ENCODE measurements at places on chromosomes 2 and 18.

DNA sequence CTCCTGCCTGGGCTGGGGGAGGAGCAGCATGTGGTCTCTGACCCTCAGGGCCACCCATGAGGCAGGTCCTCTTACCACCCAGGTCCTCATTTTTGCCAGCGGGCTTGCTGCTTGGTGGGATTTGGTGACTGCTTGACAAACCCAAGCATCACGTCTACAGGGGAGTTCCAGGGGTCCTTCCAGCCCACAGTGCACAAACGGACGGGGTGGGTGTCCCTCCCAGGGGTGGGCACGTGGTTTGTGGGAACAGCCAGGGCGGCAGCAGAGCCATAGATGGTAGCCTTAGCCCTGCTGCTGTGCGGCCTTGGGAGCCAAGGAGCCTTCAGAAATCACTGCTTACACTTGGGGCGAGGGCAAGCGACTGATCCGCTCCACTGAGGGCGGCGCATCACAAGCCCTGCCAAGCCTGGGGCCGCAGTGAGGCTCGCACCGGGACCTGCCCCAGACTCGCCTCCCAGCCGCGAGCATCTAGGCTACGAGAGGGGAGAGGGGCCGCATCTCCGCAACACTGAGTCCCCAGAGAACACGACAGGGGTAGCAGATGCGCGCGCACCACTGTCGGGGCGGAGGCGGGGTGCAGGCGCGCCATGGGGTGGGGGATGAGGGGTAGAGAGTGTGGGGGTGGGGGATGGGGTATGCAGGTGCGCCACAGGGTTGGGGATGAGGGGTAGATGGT lies 36.9 kb downstream of the SNED1 start:
- no peak for DNase-seq

DNA sequence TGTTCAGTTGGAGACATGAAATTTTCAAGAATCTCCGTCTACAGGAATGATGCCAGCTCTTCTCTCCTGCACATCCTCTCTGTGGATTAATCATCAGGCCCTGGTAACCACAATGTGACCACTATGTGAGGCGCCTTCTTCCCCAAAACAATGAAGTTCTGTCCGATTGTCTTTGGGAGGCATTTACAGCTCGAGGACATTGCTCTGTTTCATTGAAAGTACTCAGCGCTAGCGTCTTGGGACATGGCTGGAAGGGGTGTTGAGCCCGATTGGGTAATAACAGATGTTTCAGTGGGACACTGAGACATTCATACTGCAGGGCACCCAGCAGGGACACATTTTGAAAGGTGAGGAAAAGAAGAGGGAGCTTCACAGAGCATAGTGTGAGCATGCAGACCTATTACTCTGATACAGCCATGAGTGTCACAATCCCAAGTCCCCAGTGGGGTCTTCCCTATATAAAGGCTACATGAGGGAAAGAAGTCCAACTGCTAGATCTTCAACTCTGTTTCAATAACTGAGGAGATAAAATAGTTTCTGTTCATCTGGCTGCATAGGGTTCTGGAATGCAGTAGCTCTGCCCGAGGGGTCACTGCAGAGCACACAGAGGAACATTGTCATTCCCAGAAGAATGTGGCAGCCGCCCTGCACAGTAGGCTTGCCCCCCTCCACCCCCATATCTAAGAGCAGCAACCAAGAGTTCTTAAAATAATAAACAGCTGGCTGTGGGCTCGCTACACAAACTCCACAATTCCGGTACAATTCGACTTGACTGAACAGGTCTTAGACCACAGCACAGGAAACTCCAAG lies 237.3 kb downstream of the OSR1 start:
- DNase-seq: no peak

GRCh38 chr18:62329691-62330454 lies 4.8 kb downstream of the TNFRSF11A start:
- no peak for DNase-seq

- DNase-seq: no peak
These were observed 58.1 kb downstream of the PXDN start for GRCh38 chr2:1685957-1686783.

- no peak for DNase-seq
These were observed 6.2 kb upstream of the MATN3 start for GRCh38 chr2:20018601-20019152.

DNA sequence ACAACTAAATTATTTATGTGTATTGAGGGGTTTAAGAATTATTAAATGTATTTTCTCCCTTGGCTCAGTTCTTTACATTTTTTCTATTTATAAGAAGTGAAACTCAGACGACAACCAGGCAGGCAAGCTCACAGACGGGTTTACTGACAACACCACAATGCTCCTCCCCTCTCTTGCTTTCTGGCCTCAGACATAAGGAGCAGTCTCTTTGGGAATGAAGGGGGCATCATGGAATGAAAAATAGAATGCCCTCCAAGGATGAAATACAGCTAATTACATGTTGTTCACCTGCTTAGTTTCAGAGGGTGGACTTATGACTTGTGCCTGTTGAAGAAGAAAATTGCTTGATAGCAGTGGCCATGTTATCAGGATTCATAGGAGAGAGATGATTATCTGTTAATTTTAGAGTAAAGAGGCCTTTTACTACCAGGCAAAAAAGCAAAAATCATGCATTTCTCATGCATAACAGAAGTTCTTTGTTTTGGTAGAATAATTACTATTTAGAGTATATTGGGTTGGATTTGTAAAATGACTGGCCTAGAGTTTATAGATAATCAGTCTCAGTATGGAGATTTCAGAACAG lies 172.1 kb upstream of the LRRTM1 start:
- no peak for DNase-seq

GRCh38 chr2:196331851-196332250 lies 160.5 kb upstream of the STK17B start:
- DNase-seq: no peak

- DNase-seq: no peak
These were observed 314.8 kb upstream of the LRP1B start for GRCh38 chr2:142445551-142446072.

DNA sequence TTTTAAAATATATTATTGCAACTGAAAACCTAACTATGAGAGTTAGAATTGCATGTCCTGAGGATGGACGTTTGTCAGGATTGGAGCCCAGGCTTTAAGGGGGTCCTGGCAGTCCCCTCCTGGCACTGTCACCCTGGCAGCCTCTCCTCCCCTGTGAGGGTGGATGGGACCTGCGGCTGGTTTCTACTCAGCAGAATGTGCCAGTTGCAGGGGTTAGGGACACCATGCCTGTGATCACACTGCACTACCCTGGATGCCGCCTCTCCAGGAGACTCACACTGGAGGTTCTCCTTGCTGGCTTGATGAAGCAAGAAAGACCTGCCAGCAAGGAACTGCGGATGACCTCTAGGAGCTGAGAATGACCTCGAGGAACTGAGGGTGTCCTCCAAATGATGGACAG lies 356.7 kb upstream of the MYT1L start:
- DNase-seq: no peak

GRCh38 chr2:133486771-133487191 lies 81.5 kb downstream of the NCKAP5 start:
- no peak for DNase-seq

GRCh38 chr18:1092228-1092627 lies 187.6 kb downstream of the ADCYAP1 start:
- no peak for DNase-seq

DNA sequence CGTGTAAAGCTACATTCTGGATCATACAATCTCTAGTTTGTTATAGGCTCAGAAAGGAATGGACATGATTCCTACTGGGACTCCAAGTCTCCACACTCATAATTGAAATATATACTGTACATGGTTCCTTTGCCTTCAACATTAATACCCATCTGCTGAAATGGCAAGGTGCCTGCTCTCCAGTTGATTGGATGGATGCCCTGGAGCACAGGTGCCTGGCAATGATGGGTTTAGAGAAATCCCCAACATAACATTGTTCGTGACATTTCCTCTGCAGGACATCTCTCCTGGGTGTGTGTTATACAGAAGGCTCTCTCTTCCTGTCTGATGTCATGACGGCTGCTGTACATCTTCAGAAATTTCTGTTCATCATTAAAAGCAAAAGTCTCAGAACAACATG lies 449.7 kb upstream of the CWC22 start:
- DNase-seq: no peak

- no peak for DNase-seq
These were observed 29.4 kb downstream of the PSTPIP2 start for GRCh38 chr18:46042571-46043123.

GRCh38 chr2:3168230-3168891 lies 209.3 kb downstream of the EIPR1 start:
- DNase-seq: no peak

- DNase-seq: no peak
These were observed 8.9 kb downstream of the ASPRV1 start for GRCh38 chr2:69952336-69953115.

GRCh38 chr18:26614374-26614773 lies 66.0 kb upstream of the KCTD1 start:
- no peak for DNase-seq

- no peak for DNase-seq
These were observed 120.4 kb downstream of the KLHL29 start for GRCh38 chr2:23505218-23505983.

- DNase-seq: no peak
These were observed 4.4 kb upstream of the KCNIP3 start for GRCh38 chr2:95292623-95293260.

DNA sequence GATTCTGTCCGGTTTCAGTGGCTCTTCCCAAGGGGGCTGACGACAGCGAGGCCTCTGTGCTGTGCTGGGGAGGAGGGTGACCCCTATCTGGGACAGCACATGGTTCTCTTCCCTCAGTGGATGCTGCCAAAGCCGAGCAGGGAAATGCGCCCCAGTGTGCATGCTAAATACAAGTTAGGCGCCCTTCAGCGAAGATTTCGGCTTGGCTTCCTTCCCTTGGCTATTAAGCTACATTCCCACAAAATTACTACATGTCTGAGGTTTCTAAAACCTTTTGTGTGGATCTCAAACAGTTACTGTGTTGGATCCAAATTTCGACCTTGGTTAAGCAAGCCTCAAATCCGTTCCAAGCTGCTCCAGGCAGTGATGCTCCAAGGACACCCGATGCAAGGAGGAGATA lies 440.3 kb downstream of the NRXN1 start:
- DNase-seq: no peak

GRCh38 chr2:233892793-233893192 lies 24.4 kb upstream of the TRPM8 start:
- DNase-seq: no peak

- DNase-seq: no peak
These were observed 39.2 kb downstream of the CRIM1 start for GRCh38 chr2:36394804-36395203.

GRCh38 chr2:44155666-44156446 lies 12.8 kb upstream of the PPM1B start:
- no peak for DNase-seq

DNA sequence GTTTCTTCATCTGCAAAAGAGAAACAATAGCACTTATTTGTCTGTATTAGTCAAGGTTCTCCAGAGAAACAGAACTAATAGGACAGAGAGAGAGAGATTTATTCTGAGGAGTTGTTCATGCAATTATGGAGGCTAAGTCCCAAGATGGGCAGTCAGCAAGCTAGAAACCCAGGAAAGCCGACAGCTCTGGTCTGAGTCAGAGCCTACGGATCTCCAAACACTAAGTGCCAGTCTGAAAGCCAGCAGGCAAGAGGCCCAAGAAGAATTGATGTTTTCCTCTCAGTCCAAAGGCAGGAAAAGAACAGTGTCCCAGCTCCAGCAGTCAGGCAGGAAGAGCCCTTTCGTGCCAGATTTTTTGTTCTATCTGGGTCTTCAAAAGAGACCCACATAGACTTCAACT lies 36.5 kb upstream of the SLC66A3 start:
- no peak for DNase-seq

DNA sequence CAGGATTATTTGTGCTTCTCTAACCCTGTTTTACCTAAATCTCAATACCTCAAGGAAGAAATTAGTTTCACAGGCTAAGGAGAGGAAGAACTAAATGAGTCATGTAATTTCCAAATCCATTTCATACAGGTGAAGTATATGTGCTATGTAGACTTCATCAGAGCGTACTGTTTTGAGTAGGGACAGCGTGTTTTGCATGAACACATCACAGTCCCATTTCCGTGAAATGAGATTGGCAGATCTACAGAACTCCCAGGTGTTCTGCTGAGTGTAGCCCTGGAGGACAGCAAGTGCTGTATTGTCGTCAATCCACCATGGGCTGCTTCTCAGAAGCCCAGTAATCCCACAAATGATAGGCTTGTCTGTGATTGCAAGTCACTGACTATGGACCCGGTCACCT lies 97.7 kb downstream of the XRCC5 start:
- no peak for DNase-seq

DNA sequence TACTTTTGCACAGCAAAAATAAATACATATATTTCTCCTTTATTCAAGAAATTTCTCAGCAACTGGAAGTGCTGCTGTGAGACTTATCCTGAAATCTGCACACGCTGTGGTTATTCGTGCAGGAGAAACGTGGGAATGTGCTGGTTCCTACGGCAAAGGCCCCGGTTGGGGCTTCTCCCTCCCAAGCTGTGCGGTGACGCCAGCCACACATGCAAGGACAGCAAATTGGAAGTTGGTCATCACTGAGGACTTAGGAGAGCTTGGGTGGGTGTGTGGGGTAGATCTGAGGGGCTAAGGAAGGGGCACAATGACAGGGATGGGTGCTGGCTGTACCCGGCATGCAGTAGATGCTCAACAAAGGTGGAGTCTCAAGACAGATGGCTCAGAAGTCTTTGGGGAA lies 16.5 kb upstream of the MTCL1 start:
- DNase-seq: no peak

- DNase-seq: no peak
These were observed 147.1 kb downstream of the SH3BP4 start for GRCh38 chr2:235098736-235099494.

DNA sequence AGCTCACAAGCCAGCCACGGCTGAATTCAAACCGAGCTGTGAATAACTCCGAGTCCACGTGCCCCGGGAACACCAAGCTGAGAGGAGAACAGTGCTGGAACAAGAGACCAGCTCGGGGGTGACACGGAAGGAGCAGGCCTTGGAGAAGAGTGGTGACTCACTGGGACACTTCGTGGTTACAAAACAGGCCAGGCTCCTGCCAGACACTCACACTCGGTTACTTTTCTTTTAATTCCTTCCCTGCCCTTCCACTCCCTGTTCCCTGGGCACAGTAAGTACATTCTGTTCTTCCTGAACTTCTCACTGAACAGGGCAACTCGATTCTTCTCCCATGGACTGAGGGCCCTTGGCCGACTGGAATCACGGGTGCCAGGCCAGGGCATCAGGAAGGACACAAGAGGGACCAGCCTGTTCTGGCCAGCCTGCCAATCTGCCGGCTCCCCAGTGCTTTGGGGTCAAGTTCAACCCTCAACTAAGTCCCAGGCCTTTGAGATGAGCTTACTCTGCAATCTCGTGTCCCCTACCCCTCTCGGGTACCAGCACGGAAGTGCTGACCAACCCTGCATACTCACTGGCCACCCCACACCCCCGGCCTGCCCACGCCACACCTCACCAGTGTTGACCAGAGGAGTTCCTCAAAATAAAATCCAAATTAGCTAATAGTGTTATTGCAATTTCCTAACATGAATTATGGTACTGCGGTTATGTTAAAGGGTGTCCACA lies 87.5 kb downstream of the TFCP2L1 start:
- no peak for DNase-seq

DNA sequence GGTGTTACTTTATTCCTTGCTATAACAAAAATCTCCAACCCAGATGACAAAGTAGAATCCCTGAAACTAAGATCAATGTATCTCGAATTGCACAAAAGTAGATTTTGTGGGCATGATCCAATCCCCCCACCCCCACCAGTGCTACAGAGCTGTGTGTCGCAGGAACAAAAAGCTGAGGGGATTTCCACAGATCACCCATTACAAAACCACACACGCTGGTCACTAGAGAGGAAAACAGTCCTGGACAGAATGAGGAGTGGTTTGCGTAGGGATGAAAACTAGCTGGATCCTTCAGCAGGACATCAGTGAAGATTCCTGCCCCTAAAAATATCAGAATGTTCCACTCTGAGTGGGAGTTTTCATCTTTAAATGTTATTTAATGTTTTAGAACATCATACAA lies 165.3 kb upstream of the STK17B start:
- DNase-seq: no peak
